ENCODE measurements at places on chromosomes 11 and 22.

DNA sequence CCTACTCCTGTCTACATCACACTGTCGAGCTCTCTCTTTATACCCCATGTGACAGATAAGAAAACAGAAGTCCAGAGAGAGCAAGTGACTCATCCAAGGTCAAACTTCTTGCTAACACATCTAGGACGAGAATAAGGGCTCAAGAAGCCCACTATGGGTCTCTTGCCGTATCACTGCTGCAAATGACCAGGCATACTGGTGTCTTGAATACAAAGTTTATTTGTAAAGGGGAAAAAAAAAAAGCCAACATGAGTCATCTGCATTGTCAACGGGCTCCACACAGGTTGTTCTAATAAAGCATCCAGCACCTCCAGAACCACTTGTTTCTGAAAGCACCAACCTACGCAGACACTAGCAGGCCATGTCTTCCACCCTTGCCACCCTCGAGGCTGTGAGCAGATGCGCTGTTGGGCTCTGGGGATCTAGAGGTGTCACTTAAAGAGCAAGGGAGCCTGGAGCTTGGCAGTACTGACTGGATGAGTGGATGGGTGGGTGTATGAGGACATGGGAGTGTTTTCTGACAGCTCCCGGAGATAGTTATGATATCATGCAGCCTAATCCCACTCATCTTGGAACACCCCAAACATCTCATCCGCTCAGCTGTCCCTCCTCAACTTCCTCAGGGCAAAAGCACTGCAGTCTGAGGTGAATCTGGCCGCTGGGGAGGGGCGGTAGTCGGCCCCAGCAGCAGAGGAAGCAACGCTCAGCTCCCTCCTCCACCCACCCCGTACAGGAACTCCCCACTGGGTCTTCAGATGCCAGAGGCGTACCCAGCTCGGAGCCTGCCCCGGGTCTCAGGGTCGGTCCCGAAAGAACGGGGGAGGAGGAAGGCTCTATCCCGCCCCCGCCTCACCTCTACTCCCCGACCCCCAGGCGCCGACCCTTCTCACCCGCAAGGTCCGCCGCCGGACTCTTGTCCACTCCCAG lies 1.0 kb downstream of the SMCO4 start:
- DNase-seq: peak; percentile 46

GRCh38 chr11:44246726-44247125 lies 63.2 kb downstream of the ALX4 start:
- DNase-seq: no peak

DNA sequence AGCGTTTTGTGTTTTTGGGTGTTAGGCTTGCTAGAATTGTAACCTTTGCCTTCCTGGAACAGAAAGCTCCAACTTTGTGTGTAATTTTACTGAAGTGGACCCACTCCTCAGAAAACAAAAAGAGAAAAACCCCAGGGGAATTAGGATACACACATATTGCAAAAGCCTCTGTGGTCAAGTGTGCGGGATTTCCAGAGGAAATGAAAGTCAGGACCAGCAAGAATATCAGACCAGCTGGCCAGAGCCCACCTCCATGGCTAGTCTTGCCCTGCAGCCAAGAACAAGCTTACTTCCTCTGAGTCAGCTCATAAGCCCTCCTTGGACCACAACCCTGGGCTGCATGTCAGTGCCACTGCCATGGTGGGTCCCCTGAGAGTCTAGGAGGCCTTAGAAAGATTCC lies 37.0 kb upstream of the FTH1 start:
- DNase-seq: peak; percentile 57

GRCh38 chr11:104275992-104276391 lies 112.0 kb upstream of the PDGFD start:
- DNase-seq: no peak

GRCh38 chr11:21774212-21774611 lies 418.7 kb upstream of the ANO5 start:
- DNase-seq: no peak

DNA sequence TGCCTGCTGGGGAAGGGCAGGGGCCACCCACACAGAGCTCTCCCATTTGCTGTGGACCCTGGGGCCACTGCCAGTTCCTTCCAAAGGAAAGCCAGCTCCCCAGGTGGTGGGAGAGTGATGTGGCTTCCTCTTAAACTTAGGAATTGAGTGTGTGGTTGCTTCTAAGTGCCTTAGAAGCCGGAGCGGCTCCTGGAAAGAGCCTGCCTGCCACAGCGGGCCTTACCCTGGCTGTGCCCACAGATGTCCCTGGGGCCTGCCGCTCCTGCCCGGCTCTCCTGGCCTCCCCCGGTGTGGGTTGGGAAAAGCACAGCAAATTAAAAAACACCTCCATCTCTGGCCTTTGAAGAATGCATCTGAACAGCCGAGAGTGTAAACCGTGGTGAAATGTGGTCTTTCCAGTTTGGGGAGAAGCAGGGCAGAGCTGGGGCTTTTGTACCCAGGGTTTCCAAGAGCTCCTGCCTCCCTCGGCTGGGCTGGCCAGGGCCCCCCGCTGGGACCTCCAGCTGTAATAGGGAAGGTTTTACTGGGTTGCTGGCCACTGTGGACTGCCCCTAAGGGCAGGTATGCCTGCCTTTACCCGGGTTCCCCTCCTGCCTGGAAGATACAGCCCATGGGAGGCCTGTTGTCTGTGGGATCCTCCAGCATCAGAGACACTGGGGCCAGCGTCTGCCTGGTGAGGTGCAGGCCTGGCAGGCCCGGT lies 30.2 kb downstream of the LRP5 start:
- DNase-seq: no peak

DNA sequence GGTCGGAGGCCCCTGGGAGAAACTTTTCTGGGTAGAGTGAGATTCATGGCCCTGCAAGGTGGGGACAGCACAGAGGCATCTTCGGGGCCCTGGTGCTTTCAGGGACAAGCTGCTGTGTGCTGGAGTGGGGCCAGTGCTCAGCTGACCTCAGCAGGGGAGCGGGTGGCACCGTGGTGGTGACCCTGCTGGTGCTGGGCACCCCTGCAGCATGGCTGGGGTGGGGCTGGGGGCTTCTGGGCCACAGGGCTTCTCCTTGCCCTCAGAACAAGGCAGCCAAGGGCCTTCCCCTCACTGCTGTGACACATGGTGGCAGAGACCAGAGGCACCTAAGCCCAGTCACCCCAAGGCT lies 24.9 kb upstream of the GNB1L start:
- DNase-seq: no peak

DNA sequence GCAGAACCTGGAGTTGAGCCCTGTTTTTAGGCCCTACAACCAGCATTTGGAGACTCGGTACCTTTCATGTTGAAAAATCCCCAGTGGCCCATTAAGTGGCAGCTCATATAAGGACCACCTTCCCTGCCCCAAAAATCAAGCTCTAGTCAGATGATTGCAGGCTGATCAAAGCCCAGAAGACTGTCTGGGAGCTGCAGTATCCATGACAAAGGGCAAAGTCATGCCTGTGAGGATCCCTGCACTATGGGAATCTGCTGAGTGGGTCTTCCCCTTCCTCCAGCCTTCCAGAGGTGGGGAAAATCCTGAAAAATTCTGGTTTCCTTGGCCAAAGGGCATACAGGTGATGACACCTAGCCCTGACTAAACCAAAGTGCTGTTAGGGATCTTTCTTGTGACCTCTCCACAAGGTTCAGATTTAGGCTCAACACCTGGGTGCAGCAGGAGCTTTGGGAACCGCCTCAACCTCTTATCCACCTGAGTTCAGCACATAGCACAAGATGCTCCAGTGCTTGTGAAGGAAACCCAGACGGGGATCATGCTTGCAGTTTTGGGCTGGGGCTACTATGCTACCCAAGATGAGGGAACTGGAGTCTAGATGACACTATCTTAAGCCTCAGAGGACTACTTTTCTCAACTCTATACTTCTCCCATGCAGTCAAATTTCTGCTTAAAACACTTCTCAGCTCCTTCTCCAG lies 1.2 kb upstream of the TRIM3 start:
- DNase-seq: no peak

GRCh38 chr11:21427726-21428125 lies 758.3 kb downstream of the NELL1 start:
- no peak for DNase-seq

DNA sequence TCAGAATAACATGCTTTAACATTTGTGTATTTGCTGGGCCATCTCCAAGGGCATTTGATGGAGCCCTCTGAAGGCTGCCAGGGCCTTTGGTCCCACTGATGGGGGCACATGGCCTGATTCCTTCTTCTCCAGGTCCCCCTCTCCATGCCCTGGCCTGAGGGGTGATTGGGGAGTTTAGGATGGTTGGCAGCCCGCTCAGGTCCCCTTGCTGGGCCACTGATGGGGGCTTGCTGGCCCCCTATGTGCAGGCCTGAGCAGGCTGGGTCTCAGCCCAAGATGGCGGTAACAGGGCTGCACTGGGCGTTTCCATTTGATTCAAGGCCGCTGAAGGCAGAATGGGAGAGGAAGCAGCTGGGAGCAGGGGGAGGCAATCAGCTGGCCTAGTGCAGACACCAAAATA lies 113.7 kb upstream of the NECTIN1 start:
- no peak for DNase-seq

- DNase-seq: no peak
Observed at GRCh38 chr11:66741153-66741552, 12.1 kb upstream of the SPTBN2 start.

GRCh38 chr22:25540908-25541660 lies 23.4 kb upstream of the GRK3 start:
- DNase-seq: no peak

- no peak for DNase-seq
Observed at GRCh38 chr11:121681550-121682268, 228.9 kb upstream of the SORL1-AS1 start.

DNA sequence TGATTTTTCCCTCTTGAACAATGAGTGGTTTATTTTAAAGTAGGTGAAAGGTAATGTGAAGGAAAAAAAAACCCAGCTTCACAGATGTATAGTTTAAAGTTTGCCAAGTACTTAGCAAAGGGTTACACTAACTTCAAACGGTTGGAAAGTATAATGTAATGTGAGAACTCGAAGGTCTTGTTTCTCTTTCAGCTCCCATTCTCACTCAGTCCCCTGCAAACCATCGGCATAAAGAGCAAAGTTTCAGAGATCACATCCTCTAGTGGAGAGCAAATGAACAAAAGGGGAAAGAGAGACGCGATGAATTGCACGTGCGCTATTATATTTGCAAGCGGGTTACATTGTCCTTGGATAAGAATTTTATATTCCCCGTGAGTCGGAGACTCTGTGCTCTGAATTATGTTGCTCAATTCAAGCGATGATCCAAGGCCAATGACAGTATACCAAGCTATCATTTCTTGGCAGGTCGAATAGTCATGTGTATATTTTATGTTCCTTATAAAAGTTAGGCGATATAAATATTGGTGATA lies 37.6 kb upstream of the BIRC3 start:
- peak; percentile 19 for DNase-seq

- DNase-seq: no peak
Observed at GRCh38 chr22:20552443-20553401, 45.3 kb downstream of the MED15 start.

DNA sequence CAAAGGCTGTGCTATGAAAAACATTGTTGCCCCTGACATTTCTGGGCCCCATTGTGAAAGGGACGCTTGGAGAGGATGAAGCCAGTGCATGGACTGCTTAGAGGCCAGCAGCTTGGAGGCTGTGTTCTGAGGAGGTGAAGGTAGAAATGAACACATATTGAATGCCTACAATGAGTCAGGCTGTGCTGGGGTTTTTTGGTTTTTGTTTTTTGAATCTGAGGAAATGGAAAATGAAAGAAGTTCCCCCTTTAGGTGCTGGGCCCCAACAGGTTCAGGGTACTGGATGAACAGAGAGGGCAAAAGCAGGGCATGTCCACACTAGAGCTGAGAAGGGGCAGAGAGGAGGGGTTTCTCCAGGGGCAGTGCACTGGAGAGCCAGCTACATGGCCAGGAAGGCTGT lies 166.1 kb upstream of the API5 start:
- no peak for DNase-seq

- no peak for DNase-seq
Observed at GRCh38 chr11:120658071-120658423, 146.5 kb downstream of the GRIK4 start.

DNA sequence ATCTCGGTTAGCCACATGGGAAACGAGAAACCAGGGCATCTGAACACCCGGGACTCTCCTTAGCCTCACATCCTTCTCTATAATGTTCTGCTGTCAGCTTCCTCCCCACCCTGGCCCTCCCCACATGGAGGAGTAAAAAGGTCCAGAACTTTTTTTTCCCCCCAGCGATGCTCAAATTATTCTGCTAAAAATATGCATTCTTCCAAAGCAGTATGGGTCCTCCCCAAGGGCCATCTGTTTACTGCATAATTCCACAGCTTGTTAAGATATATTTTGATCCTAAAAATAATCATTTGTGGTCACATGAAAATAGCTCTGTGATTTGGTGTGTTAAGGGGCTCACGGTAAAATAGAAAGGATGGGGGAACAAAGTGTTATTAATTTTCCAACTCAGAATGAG lies 281.5 kb upstream of the NARS2 start:
- no peak for DNase-seq

DNA sequence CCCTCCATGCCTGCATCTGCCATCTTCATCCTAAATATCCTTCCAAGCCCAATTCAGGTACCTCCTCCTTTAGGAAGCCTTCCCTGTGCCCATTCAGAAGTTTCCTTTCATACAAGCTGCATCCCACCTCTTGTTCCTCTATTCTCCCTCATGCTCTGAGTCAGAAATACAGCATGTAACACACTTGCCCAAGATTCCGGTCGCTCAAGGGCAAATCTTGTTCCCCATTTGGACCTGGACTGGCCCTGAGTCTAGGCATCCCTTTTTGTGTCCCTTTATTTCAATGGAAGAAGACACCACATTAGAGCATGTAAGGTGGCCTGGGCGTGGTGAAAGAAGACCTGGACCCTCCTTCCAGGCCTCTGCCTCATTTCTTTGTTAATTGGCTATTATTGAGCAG lies 38.5 kb downstream of the RTL6 start:
- DNase-seq: no peak

- no peak for DNase-seq
Observed at GRCh38 chr22:40463017-40463631, 92.7 kb downstream of the SGSM3 start.

DNA sequence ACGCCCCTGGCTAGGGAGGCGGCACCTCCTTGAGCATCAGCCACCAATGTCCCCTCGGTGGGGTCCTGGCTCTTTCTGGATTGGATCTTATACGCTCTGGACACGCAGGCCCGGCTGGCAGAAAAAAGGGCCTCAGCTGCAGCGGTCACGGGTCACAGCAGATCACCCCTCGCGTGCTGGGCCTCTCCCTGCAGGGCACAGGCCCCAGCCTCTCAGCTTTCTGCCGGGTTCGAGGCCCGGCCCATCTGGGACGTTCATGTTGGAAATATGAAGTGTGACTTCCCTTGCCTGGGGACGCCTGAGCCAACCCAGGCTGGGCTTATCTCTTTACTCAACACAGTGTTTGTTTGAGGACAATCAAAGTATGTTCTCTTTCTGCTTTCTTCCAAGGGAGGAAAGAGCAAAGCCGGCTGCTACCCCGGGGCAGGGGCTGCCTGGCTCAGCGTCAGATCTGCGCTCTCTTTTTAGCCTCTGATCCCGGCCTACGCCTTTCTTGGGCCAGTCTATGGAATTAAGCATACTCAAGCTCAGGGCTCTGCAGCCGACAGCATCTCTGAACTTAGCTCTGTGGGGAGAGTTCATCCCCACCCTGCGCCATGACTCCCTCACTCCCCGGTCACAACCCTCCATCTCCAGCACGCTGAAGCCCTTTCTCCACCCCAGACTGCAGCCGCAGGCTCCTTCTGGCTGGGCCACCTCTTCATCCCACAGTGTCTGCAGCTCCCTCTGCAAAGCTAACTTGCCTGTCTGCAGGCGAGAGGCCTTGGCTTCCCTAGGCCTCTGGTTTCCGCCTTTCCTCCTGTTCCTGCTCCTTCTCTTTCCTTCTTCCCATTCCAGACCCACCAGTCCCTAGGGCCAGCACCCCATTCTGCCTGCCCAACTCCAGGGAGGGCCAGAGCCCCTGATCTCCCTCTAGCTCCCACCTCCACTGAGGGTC lies 38.8 kb downstream of the ADAMTS15 start:
- no peak for DNase-seq

All from GM12892 (cell line).